ENCODE measurements at places on chromosomes 4 and X.

- DNase-seq = no peak
Measured at GRCh38 chr4:34486461-34487363, 1757.6 kb downstream of the ARAP2 start.

GRCh38 chrX:40933706-40934425 lies 151.4 kb upstream of the USP9X start:
- peak; percentile 95 for DNase-seq

DNA sequence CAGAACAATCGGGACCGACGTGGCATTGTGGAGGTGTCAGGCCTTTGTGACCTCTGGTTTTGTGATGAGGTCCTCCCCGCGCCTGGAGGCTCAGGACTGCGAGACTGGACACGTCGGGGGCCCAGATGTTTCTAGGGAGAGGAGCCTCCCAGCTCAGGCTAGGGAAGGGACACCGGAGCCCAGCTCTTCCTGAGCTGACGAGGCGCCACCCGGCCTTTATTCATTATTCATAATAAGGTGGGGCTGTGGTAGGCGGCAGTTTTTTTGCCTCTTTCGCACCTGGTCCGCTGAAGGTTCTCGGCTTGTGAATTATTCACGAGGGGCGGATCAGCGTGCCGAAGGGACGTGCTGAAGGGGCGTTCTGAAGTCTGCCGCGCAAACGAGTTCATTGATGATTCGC lies 2.3 kb upstream of the UBA1 start:
- peak; percentile 56 for DNase-seq

DNA sequence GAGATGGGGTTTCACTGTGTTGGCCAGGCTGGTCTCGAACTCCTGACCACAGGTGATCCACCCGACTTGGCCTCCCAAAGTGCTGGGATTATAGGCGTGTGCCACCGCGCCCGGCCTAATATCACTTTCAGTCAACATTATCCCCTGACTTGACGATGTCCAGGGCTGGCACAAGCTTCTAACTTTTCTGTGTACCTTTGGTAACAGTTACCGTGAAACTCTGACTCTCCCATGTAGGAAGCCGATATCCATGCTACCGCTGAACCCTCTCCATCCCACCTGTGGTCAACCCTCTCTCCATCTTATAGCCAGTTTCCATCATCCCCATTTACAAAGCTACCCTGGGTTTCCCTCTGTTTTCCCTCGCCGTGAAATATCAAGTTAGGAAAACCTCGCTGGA lies 77.5 kb downstream of the CRLF2 start:
- DNase-seq = no peak

DNA sequence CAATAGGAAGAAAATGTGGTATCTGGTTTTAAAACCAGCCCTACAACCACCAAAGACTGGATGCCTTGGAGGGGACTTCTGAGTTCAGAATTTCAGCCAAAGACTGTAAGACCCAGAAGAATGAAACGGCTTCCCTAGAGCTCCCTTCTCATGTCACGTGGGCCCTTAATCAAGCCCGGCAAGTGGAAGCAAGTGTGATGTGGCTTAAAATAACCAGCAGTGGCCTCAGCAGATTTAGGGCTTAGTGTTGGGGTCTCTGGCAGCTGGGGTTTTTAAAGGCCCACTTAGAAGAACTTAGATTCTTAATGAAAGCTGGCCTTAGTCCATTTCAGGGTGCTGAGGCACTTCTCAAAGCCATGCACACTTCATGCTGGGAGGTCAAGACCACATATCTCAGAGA lies 111.2 kb upstream of the TBC1D9 start:
- DNase-seq = no peak

- no peak for DNase-seq
Measured at GRCh38 chr4:99403380-99404184, 31.6 kb downstream of the ADH7 start.

DNA sequence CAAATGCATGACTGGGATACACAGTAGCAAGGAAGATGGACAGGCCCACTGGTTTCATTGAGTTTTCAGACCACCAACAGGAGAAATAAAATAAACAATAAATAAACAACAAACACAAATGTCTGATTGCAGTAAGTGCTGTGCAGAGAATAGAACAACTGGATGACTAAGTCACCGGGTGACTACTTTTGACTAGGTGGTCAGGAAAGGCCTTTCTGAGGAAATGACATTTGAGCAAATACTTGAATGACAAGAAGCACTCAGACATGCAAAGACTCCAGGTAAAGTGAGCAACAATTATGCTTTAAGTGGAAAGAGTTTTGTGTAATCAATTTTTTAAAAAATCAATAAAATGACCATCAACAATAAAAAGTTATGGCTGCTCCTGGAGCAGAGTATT lies 137.7 kb downstream of the BTC start:
- no peak for DNase-seq

DNA sequence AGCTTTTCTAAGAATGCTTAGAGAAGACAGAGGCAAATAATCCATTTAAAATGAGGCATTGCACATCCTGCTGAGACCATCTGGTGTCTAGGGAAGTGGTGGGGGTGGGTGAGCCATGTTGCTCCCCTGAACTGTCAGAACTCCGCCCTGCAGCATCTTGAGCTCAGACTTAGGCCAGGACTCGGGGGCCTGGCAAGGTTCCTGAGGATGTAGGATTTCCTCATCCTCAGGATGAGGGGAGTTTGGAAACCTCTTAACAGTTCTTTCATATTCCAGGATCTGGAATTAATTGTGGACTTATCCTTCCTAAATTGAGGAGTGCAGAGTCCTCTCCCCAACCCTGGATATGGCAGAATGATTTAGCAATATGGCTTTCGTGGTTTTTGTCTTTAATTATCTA lies 6.6 kb downstream of the TLL1 start:
- no peak for DNase-seq

DNA sequence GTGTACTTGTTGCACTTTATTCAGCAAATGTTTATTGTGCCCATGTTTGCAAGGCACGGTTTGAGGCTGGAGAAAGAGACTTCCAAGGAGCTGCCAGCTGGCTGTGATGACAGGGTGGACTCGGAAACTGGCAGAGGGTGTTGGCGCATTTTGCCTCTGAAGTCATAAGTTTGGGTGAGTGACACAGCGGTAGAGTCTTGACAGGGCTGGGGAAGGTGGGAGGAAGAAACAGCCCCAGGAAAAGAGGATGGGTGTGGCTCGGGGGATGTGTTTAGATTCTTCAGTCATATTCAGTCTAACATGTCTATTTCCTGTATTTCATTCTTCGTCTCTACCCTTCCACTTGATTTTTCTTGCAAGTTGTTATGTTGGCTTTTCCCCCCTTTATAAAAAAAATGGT lies 77.0 kb upstream of the STOX2 start:
- no peak for DNase-seq

- no peak for DNase-seq
Measured at GRCh38 chr4:41633321-41633720, 95.4 kb downstream of the LIMCH1 start.

- DNase-seq = no peak
Measured at GRCh38 chrX:104987063-104987462, 233.4 kb downstream of the TEX13A start.

GRCh38 chr4:624705-625590 lies at the start of gene PDE6B:
PDE6B (plus strand) TSS chr4:625573; CDS start chr4:625627, 54 bp downstream.
- no peak for DNase-seq

GRCh38 chr4:100299046-100299840 lies 109.0 kb upstream of the DDIT4L start:
- DNase-seq = no peak

DNA sequence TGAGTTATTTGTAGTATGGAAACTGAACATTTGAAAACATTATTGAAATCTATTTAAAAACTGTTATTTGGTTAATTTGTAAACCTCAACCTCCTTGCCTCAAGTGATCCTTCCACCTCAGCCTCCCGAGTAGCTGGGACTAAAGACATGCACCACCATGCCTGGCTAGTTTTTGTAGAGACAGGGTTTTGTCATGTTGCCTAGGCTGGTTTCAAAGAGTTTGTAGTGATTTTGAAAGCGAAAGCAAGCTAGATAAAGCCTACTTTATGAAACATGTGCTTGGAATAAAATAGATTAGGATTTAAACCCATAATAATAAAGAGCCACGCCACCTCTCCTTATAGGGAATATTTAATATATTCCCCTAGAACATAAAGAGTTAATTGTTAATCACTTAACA lies 23.5 kb downstream of the ARSJ start:
- no peak for DNase-seq

- no peak for DNase-seq
Measured at GRCh38 chr4:173362666-173363065, 8.1 kb upstream of the SAP30 start.

- DNase-seq = no peak
Measured at GRCh38 chrX:49059201-49059600, 402 bp downstream of the CCDC120 start.

- DNase-seq = no peak
Measured at GRCh38 chr4:10066670-10067651, 45.7 kb upstream of the SLC2A9 start.

DNA sequence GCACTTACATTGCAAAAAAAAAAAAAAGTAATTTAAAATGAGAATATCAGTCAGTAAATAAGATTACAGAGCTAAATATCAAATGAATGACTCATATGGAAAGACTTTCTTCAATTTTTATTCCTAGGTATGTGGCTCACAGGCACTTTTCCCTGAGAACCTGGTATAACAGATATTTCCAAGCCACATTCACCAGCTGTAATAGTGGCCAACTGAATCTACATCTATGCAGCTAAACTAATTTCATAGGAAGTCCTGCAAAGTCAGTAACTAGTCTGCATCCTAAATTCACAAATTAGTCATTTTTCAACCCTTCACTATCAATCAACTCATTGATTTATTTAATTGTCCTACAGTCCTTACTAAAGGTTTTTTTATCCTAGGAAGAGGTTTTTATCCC lies 5.6 kb downstream of the PDE5A start:
- no peak for DNase-seq

- DNase-seq = no peak
Measured at GRCh38 chr4:970046-970745, 3.2 kb downstream of the DGKQ start.

DNA sequence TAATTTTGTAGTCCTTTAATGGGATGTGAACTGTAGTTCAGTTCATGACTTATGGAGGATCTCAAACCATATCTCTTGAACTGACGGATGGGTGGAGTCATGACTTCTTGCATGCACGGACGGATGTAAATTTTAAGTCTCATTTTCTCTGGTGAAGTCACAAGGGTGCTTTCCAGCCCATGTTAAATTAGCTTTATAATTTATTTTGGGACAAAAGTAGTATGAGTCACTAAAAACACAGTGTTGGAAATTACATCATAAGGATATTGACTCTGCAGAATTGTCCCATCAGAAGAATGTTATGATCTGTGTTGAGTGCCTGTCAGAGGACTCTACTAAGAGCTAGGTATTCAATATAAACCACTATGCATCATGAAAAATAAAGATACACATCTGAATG lies 6.8 kb upstream of the PAGE5 start:
- DNase-seq = no peak
